ENCODE measurements at places on chromosomes 2 and 18.

DNA sequence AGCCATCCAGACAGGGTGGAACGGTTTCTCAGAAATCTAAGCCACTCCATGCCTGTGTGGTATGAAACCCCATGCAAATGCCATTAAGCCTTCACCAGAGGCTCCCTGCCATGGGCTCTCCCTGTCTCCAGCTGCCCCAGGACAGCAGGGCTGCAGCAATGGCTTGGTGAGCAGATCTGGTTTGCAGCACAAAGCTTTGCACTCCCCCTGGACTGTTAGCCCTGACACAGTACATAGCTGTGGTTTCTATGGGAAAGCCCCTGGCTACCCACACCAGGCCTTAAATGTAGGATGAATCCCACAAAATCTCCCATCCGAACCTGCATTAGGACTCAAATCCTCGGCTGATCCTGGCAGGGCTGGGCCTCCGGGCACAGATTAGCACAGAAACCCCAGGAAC is 291.6 kb downstream of the TNS1 start:
- peak; percentile 73 for DNase-seq

GRCh38 chr2:63064197-63064596 is 13.6 kb downstream of the OTX1 start:
- DNase-seq: no peak

- no peak for DNase-seq
Observed at GRCh38 chr2:196990788-196991461, 64.4 kb upstream of the PGAP1 start.

- no peak for DNase-seq
Observed at GRCh38 chr2:238573065-238573778, 146.5 kb downstream of the ASB1 start.

- DNase-seq: no peak
Observed at GRCh38 chr18:3529077-3529476, 79.1 kb downstream of the TGIF1 start.

All from right hindlimb (tissue), 1 donor.